CD4-positive, alpha-beta T cell treated with Interleukin-17A for 1 hour (primary cell): ENCODE measurements at places on chromosomes 4 and X.

- DNase-seq = no peak
These were observed 30.5 kb downstream of the F11 start for GRCh38 chr4:186296481-186296880.

DNA sequence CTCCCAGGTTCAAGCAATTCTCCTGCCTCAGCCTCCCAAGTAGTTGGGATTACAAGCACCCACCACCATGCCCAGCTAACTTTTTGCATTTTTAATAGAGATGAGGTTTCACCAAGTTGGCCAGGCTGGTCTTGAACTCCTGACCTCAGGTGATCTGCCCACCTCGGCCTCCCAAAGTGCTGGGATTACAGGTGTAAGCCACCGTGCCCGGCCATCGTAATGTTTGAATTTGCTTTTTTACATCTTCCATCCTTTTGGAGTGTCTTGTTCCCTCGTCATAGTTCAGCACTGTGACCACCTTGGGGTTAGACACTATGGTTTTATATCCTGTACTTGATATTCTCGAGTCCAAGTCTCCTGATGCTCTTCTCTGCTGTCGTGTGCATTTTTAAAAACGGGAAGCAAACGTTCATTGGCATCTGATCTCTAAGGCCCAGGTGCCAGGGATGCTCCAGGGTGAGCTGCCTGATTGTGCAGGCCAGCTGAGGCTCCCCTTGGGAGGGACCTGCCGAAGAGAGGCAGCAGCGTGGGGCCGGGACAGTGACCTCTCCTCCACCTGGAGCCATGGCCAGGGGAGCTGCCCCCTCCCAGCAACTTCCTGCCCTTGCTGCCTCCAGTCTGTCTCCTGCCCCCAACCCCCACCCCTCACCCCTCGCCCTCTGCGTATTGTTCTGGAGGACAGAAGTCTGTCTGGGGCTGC lies 16.7 kb downstream of the DGKQ start:
- DNase-seq = no peak

- DNase-seq = no peak
These were observed 34.3 kb downstream of the FGFRL1 start for GRCh38 chr4:1045595-1046201.

DNA sequence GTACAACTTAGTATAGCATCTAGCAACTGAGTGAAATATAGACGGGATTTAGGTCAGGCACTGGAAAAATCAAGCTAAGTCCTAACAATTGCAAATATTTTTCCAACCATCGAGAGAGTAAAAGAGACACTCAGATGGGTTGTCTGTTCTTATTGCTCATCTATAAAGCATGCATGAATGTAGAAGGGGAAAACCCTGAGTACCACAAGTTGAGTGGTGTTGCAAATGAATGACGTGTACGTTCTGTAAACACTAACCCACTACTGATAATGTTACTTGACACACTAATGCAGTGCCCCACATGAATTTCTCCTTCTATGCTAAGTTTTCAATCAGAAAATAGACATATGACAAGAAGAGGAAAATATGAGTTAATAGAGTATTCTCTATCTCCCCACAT lies 211.2 kb downstream of the COX18 start:
- DNase-seq = no peak

- DNase-seq = no peak
These were observed 27.2 kb upstream of the SMARCA5 start for GRCh38 chr4:143486314-143486713.

DNA sequence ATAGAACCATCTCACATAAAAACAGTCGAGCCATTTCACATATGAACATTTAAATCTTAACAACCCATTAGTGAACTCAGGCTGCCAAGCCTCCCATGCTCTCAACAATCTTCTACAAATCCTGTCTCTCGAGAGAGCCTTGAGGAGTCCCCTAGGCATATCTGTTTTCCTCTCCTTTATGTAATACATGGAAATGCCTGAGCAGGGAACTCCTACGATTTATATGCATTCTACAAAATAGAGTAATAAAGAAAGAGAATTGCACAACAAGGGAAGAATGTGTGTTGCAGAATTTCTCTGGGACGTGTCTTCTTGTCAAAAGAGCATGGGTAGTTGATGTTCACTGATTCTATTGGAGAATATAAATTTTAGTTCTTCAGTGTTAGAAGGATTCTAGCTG lies 101.8 kb upstream of the VCX2 start:
- no peak for DNase-seq

DNA sequence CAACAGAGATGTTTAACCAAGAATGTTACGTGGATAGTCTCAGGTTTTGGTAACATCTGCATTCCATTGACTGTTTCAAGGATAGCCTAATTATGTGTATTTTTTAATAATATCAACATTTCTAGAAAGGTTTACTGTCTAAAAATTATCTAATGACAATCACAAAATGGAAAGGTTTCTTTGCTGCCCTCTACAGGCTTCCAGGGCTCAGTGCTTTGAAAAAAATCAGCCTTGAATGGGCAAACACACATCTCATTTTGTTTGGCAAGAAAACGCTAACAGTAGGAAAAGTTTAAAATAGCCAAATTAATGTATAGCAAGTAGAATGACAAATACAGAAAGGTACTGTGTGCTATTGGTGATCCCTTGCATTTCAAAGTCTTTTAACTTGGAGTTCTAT lies 223.4 kb upstream of the PRPS2 start:
- DNase-seq = no peak

GRCh38 chr4:24933684-24934275 lies 20.9 kb upstream of the CCDC149 start:
- no peak for DNase-seq

DNA sequence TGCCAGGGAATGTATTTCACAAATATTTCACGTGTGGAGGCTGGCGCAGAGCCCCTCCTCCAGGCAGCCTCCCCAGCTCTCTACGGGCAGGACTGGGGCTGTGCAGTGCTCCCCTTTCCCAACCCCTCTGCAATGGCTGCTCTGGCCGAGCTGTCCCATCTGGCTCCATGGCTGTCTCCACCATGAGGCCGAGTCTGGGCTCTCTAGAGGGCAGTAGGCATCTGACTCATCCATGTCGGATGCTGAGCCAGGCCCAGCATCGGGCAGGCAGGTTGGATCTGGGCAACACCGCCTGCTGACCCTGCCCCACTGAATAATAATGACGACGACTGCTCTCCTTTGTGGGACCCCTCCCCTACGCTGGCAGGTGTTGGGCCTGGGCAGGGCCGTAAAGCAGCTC lies 11.0 kb upstream of the SH3TC1 start:
- DNase-seq = no peak
